Cortex of kidney (tissue), 1 donor: ENCODE measurements at places on chromosomes 5 and 9.

DNA sequence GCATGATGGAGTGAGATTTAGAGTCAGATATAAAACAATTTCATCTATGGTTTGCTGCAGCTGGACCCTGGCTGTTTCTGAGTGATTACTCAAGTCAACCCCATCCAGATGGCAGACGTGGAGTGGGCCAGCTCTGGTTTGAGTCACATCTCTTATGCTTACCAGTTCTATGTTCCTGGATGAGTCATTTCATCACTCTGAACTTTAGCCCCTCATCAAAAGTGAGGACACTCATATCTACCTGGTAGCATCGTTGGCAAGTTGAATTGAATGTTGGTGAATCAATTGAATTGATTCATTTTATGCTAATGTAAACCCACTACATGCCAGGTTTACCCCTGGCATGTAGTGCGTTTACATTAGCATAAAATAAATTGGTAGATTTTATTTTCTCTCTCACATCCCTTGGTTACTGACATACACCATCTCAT lies 176.4 kb downstream of the FGF18 start:
- no peak for DNase-seq

- no peak for DNase-seq
Measured at GRCh38 chr9:81071108-81071507, 618.2 kb downstream of the TLE1 start.

DNA sequence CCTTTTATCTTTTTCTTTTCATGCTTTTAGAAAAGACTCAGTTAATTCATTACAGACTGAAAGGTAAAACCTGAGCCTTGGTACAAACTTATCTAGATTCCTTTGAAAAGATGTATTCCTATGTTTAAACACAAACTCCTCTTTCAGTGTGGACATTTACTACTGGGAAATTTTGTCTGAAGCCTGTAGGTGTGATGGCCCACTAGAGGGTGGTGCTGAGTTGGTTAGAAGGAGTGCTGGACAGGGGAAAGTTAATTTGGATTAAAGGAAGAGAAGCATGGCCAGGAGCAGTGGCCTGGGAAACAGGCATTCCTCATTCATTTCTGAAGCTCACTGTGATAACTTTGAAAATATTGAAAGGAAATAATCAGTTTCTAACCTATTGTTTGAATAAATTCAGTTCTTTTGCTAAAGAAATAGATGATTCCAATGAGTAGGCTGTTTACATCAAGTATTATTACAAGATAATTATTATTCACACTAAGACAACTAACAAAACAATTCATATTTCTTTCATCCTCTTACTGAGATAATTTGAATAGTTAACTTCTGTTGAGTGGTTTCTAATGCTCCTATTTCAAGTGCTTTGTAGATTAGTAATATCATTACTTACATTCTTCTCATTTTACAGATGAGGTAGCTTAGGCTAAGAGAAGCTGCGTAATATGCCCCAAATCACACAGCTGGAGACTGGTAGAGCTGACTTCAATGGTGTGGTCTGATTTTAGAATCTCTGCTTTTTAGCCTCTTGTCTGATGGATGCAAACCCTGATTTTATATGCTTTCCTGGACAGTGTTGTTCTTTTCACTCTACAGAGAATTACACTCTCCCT lies 150.9 kb downstream of the ADGRV1 start:
- DNase-seq, result no peak

GRCh38 chr9:35962126-35962906 lies 4.4 kb upstream of the OR2S2 start:
- no peak for DNase-seq

- DNase-seq, result no peak
Measured at GRCh38 chr5:1474866-1475543, 29.8 kb upstream of the SLC6A3 start.

DNA sequence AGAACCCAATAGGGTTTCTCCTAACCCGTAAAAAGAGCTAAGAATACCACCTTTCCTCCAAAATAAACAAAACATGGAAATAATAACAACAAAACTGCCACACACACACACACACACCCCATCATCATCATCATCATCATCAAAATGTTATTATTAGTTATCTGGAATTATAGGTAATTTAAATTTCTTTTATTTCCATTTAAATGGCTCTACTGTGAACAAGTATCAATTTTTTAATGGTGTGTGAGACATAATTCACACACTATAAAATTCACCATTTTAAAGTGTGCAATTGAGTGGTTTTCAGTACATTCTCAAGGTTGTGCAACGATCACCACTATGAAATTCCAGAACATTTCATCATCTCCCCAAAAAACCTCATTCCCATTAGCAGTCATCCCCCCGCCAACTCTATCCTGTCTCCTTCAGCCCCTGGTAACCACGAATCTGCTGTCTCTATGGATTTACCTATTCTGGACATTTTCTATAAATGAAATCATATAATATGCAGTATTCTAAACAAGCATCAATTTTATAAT lies 172.7 kb downstream of the ROR2 start:
- DNase-seq, result no peak

DNA sequence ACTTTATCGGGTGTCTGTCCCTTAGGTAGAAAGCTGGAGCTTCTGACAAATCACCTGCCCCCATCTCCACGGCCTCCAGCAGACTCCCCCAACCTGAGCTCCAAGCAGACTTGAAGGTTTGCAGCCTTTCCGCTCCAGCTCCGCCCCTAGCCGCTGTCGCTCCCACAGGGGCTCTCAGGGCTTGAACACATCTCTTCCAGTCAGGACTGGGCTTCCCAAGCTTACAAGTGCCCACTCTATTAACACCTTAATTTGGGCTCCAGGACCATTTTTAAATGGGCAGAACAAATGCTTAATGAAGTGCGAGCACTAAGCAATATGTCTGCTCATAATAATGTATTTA lies 17.2 kb upstream of the SLC25A51 start:
- DNase-seq, result no peak

DNA sequence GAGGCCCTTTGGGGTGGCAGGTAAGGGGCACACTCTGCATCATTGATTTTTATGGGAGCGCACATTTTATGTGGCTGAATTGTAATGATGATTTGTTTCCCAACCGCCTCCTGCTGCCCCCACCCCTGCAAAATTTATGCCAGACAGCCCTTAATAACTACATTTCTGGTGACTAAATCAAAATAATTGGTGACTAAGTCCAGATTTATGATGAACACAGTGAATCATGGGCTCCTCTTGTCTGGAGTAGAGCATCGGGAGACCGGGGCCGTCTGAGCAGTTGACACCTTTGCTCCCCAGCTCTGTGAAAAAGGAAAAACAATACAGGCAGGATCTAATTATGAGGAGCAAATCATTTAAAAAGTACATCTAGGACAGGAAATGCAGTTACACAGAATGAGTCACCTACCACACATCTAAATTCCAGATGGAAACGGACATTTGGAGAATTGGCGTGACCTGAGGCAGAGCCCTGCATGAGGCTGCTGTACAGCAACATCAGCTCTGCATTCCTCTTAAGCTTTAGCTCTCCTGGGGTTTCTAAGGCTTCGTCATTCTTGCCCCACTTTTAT lies 58.9 kb downstream of the DOCK2 start:
- DNase-seq, result no peak
